Cardiac fibroblast (primary cell): ENCODE measurements at places on chromosomes 11 and 22.

DNA sequence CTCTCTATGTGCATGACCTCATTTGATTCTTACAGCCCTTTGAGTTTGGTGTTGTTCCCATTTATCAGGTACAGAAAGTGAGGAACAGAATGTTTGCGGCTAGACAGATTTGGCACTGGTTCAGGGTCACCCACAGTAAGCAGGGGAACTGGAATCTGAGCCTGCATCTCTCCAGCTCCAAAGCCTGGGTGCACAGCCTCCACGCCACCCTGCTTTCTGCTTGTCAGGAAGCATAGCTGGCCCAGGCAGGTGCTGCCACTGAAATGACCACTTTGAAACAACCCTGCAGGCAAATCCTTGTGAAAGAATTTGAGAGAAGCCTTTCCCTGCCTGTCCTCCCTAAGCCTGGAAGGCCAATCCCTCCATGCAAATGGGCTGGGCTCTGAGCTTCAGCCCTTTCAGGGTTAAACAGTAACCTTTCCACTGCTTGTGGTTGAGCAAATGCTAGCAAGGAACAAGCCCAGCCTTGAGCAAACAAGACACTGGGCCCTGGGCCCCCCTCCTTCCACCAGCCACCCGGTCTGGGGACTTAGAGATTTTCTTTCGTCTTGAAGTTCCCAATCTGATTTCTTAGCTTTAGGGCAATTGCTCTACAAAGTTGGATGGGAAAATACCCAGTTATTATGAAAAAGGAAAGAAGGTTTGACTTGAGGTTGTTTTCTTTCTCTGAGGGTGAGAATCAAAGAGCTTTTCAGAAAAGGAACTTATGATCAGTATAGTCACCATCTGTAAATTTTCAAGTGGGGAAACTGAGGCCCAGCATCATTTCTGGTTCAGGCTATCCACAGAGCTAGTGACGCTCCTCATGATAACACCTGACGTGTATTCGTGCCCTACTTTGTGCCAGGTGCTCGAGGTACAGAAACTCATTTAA is 19.4 kb downstream of the EHF start:
- DNase-seq: no peak

GRCh38 chr11:75667831-75668450 is 897 bp downstream of the MAP6 start:
- DNase-seq: peak; percentile 38

DNA sequence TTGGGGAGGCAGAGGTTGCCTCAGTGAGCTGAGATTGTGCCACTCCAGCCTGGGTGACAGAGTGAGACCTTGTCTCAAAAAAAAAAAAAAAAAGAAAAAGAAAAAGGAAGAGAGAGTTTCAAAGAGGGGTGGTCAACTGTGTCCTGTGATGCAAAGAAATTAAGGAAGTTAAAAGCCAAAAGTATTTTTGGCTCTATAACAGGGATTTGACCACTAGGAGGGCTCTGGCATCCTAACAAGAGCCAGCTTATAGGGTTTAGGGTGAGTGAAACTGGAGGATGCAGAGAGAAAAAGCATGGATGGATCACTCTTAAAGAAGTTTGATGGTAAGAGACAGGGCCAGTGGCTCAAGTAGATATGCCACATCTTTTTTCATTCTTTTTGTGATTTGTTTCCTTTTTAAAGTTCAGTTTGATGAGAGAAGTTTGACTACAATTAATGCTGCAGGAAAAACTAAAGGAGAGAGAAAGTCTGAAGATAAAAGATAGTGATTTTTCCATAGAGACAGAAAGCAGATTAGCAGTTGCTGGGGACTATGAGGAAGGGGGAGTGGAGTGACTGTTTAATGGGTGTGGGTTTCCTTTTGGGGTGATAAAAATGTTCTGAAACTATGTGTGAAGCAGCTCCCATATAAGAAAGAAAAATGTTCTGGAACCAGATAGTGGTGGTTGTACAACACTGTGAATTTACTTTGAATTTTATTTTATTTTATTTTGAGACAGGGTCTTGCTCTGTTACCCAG is 11.1 kb upstream of the MICAL2 start:
- DNase-seq: peak; percentile 79

- DNase-seq: no peak
Measured at GRCh38 chr11:57896361-57897145, 127.1 kb upstream of the OR9Q1 start.
